ENCODE measurements at places on chromosomes 5 and 9.

- no peak for DNase-seq
Observed at GRCh38 chr9:138025417-138025816, 147.8 kb downstream of the CACNA1B start.

- DNase-seq, result peak; percentile 16
Observed at GRCh38 chr5:152405145-152405544, at the start of gene NMUR2. Gene NMUR2 (minus strand): TSS chr5:152405279. CDS start chr5:152405113, 166 bp downstream.

DNA sequence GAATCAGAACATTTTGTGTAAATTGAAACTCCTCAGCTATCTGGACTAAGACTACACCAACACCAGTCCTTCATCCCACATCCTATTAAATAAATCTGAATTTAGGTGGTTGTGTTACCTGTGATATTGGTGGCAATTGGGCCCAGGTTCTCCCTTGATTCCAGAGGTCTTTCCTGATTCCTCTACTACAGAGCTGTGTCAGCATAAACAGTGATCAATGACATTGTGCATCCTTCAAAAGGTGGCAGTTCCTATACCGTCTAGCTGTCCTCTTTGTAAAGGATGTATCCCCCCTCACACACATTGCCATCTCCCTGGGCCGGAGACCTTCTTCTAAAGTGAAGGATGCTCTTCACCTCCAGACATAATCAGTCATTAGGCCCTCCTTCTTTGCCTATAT lies 239.2 kb downstream of the FAM114A2 start:
- no peak for DNase-seq

GRCh38 chr5:5331848-5332247 lies 90.6 kb upstream of the ICE1 start:
- no peak for DNase-seq

GRCh38 chr9:22008384-22008716 lies 755 bp downstream of the CDKN2B start:
- DNase-seq, result no peak

GRCh38 chr5:154479944-154480750 lies 2.1 kb upstream of the HAND1 start:
- no peak for DNase-seq

DNA sequence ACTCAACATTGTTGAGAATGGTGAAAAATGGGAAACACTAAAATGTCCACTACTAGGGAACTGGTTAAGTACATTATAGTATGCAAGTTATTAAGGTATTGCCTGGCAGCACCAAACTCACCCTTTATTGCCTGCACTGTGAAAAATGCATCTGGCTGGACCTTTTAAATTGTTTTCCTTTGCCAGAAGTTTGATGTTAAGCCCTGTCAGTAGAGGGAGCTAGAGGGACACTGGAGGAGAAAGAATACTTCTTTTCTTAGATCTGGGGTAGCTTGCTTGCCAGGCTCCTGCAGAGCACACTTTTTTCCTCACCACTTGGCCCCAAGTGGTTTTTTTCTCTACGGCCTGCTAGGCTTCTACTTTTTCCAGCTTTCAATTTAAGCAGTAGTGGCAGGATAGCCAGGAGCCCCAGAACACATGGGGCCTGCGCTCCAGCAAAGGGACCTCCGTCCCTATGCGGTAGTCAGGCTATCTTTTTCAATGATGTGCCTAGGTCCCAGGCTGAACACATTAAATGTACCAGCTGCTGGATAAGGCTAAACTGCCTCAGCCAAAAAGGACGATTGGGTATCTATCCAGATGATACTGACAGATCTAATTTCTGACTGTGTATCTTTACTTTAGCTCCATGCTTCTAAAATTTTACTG lies 8.0 kb upstream of the HABP4 start:
- DNase-seq, result peak; percentile 13

DNA sequence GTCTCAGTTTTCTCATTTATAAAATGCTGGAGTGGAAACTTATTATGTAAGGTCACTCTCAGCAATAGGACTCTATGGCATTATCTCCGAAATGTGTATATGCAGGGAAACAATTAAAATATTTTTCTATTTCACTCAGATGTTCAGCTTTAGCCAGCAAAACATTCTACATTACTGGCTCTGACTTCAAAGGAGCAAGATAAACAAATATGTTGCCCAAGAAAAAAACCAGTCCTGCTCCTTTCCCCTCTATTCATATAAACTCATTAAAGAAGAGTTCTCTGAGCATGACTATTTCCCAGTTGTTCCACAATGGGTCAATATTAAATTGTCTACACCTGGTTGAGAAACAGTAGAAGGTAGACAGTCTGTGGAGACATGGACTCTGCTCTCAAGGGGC lies 155.0 kb downstream of the NPR3 start:
- no peak for DNase-seq

DNA sequence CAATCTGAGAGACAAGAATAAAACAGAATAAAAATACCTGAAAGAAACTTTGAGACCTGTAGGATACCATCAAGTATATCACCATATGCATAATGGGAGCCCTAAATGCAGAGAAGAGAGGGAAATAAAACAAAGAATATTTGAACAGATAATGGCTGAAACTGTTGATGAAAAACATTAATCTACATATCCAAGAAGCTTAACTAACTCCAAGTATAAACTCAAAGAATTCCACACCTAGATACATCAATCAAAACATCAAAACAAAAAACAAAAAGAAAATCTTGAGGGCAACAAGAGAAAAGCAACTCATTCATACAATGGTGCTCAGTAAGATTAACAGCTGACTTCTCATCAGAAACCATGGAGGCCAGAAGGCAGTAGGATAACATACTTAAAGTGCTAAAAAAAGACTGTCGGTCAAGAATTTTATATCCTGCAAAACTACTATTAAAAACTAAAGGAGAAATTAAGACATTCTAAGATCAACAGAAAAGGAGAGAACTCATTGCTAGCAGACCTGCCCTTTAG lies 101.6 kb downstream of the FOXD1 start:
- no peak for DNase-seq

- DNase-seq, result peak; percentile 61
Observed at GRCh38 chr9:75200892-75201470, 112.7 kb downstream of the OSTF1 start.

GRCh38 chr5:91381239-91381773 lies 1.8 kb downstream of the ARRDC3 start:
- no peak for DNase-seq

DNA sequence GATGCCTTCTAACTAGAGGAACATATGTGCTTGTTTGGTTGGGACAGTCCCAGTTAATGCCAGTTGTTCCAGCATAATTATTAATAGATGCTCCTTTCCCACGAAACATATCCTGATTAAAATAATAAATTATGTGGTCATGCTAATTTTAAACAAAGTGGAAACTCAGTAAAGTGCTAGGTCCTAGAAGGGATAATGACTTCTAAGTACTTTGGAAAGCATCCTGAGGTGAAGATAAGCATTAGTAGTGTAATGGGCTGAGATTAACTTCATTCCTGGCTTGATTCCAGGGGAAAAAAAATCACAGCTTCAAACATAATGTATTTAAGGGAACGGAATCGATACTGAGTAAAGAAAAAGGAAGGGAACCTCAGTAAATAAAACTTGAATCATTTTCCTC lies 213.7 kb upstream of the SNX2 start:
- no peak for DNase-seq

DNA sequence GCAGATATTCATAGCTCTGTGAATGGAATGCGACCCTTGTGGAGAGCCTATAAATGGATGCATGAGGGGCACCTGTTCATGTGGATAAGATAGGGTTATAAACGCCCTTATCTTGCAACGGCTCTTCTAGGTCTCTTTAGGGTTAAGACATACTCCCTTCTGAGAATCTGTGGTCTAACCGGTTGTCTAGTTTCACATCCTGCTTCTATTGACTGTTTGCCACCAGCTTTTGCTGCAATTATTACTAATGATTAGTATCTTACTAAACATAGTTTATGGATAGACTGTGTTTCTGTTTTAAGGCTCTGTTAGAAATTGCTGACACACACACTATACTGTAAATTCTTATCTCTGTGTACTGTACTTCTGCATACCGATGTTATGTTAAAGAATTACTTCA lies 198.9 kb upstream of the CYLC2 start:
- DNase-seq, result no peak

DNA sequence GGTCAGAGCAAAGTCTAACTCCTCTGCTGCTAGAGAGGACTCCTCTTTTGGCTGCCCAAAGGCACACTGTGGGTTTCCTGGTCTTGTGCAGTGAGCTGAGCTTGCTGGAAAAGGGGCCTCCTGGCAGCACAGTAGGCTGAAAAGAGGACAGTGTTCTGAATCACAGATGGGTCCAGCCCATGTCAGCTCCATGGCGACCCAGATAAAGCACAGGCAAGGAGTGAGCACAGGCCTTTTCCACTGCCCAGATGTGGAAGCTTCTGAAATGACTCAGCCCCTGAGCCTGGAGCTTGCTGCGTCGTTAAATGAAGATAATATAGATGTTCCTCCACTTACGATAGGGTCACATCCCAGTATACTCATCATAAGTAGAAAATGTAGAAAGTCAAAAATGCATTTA lies 8.1 kb downstream of the CCDC180 start:
- no peak for DNase-seq

- DNase-seq, result no peak
Observed at GRCh38 chr5:1279443-1280151, 15.3 kb downstream of the TERT start.

DNA sequence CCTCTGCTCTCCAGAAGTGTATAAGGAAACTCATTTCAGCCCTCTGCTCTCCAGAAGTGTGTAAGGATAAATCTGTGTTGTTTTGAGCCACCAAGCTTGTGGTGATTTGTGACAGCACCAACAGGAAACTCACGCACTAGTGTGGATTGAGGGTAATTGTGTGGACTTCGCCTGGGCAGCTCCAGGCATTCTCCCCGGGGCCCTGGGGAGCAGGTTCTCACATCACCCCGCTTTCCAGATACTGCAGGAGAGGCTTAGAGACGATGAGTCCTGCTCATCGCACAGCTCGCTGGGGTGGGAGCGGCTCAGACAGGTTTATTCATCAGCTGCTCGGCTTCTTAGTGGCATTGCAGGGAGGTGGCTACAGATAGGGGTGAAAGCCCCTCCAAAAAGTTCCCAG lies 38.4 kb upstream of the RNF130 start:
- DNase-seq, result no peak

- no peak for DNase-seq
Observed at GRCh38 chr5:96014395-96014794, 52.7 kb upstream of the ELL2 start.

DNA sequence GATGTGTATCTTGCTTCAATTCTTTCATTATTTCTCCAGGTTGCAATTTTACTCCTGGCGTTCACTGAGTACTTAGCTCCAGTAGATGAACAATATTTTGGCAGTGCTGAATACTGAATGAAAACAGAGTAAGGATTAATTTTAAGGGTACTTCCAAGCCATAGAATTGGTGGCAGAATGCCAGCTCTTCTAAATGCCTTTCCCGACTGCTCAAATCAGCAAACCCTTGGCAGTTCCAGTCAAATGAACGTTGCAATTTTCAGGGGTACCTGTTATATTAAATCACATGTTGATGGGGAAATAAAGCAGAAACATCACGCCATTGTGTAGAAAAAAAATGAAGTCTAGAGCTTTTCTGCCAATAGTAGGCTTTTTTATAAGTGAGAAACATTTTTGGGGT lies 282.4 kb upstream of the RPS23 start:
- DNase-seq, result peak; percentile 72

DNA sequence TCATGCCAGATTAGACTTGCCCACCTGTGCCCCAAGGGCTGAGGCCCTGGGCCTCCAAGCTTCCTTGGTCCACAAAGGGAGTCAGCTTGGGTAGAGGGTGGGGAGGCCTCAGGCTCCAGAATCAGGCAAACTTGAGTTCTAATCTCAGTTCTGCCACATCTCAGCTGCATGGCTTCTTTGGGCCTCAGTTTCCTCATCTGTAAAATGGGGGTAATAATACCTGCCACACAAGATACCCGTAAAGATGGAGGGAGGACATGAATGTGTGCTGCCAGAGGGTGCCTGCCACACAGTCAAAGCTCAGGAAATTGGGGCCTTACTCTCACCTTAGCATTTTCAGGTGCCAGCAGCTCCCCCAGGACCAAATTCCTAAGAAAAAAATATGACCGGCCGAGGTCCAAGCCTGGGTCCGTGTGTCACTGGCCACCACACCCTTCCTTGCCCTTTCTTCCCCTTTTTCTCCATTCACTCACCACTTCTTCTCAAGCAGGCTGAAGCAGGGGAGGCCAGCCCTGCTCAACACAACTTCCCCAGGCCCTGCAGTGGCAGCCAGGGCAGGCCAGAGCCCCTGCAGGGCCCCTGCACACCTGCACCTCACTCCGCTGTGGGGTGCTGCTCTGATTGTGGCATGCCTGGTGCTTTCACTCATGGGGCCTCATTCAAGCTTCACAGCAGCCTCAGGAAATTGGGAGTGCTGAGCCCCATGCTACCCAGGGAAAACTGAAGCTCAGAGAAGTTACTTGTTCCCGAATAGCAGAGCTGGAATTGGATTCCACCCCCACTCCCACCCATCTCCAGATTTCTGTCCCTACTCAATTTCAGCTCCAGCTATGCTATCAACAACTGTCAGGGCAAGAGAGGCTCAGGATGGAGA lies 3.9 kb downstream of the RGS14 start:
- DNase-seq, result no peak

- DNase-seq, result peak; percentile 74
Observed at GRCh38 chr9:30796764-30797163, 1587.7 kb upstream of the ACO1 start.

DNA sequence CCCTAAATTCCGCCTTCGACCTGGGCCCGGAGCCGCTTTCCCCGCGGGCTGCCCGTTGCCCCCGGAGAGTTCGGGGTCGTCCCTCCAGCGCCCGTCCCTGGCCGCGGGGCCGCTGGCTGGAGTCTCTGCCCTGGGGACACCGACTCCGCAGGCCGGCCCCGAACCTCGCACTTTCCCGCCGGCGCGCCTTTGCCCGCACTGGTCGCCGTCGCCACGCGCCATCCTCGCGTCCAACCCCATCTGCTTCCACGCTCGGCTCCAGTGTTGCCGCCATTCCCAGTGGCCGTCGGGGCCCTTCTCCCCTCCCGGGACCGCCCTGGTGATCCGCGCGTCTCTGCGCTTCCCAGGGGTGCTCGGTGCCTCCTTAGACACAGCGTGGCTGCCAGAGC lies 11.0 kb downstream of the LHX3 start:
- DNase-seq, result no peak

DNA sequence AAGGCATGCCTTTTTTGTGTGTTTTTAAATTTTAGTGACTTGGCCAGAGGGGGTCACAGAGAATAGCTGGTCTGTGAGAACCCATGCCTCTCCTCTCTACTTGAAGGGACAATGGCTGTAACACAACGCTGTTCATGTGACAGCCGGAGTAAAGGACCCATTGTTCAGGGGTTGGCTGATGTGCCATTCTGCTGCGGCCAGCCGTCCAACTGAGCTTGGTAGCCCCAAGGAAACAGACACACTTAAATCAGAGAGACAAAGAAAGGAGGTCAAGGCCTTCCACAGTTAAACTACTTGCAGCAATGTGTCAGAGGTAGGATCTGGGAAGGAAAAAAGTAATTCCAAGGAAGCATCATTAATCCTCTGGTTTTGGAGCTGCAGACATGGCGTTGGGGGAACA lies 8.1 kb downstream of the MEGF10 start:
- DNase-seq, result no peak

DNA sequence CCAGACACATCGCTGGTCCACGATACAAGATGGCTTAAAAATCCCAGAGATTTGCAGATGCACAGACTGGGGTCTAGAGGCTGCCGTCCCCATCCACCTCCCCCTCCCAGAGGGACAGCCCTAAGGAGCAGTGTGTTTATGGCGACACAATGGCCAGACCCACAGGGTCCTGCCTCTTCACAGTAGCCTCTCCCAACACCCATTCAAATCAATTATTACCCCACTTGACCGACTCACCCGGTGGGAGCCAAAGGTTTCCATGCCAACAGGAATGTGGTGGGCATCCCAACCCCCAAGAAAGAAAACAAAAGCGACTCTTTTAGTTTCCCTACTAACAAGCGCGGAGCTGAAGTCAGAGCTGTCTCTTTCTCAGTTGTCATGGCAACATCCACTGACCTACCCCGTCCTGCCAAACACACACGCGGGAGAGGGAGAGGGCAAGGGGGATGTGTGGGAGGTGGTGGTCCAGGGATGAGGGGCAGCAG lies 209.0 kb downstream of the TTLL11 start:
- DNase-seq, result peak; percentile 12
